Stimulated activated CD8-positive, alpha-beta memory T cell treated with anti-CD3 and anti-CD28 coated beads, Interleukin-4, amount 100 ng/mL, for 4 hours (primary cell): ENCODE measurements at places on chromosomes 16 and 17.

GRCh38 chr17:46809110-46809571 is 9.4 kb downstream of the WNT3 start:
- no peak for DNase-seq

- DNase-seq = no peak
These were observed 50.1 kb downstream of the TOM1L2 start for GRCh38 chr17:17922070-17922614.

GRCh38 chr16:12210258-12210880 is 233.8 kb downstream of the SNX29 start:
- no peak for DNase-seq

DNA sequence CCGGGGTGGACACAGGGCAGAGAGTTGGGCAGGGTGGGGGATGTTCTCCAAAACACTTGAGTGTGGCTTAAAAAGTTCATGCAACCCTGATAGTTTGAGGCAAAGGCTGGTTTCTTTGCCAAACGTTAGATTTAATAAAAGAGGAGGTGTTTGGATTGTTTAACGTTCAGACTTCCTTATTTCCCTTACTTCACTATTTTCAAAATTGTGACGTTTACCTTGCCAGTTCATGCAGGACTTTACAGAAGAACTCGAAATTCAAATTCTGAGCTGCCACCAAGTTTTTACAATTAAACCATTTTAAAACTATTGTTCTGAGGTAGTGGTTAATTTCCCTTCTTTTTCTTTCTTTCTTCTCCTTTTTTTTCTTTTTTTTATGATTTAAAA is 5.5 kb downstream of the SEC14L1 start:
- no peak for DNase-seq

DNA sequence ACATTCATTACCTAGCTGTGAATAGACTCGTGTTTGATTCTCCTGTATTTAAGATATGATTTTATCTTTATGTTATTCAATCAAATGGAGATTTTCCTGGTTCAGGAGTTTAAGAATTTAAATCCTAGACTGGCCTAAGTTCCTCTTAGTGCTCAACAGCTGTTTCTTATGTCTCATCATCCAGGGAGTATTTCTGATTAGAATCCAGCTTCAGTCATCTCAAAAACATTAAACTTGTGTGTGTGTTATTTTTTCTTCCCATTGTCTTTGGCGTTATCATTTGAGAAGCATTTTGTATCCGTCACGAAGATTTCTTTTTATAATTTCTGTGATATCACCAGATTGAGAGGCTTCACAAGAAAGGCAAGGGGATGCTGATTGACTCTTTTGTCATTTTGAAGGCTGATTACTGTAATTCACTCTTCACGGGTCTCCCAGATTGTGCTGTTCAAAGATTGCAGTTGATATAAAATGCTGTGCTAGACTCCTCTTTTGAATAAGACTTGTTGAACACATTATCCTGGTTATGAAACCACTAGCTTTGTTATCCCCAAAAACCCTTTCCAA is 204.8 kb downstream of the CDH8 start:
- no peak for DNase-seq

GRCh38 chr16:85782451-85782850 is 16.9 kb downstream of the EMC8 start:
- no peak for DNase-seq

DNA sequence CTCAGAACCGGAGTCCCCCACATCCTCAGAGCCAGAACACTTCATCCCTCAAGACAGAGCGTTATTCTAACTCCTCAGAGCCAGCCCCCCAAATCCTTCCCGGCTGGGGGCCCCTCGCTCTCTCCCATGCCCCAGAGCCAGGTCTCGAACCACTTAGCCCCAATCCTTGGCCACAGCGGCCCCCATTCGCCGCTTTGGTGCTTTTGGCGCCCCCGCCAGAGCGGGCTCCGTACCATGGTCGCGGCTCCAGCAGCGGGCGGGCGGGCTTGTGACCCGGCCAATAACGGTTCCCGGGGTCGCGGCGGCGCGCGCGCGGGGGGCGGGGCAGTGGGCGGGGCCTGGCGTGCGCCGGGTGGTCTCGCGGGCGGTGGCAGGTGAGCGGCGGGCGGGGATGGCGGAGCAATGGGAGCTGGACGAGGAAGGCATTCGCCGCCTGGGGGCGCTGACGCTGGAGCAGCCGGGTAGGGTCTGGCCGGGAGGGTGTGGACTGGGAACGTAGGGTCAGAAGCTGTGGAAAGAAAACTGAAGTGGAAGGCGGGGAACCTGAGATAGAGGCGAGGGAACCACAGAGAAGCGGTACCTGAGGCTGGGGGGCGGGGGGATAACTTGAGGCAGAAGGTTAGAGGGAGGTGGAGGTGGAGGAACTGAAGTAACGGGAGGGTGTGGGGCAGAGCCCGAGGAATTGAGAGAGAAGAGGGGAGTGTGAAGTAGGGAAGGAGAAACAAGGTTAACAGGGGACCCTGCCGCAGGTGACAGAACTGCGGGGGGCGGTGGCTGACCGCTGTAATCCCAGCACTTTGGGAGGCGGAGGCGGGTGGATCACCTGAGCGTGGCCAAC is at the start of the genes KCTD19 and LRRC36:
KCTD19 (minus strand) TSS at position 270 of the 838 bp plus-strand sequence; CDS start at position 236, 34 bp downstream.
LRRC36 (plus strand) TSS at position 344 of the 838 bp plus-strand sequence; CDS start at position 392, 48 bp downstream.
- peak; percentile 21 for DNase-seq

DNA sequence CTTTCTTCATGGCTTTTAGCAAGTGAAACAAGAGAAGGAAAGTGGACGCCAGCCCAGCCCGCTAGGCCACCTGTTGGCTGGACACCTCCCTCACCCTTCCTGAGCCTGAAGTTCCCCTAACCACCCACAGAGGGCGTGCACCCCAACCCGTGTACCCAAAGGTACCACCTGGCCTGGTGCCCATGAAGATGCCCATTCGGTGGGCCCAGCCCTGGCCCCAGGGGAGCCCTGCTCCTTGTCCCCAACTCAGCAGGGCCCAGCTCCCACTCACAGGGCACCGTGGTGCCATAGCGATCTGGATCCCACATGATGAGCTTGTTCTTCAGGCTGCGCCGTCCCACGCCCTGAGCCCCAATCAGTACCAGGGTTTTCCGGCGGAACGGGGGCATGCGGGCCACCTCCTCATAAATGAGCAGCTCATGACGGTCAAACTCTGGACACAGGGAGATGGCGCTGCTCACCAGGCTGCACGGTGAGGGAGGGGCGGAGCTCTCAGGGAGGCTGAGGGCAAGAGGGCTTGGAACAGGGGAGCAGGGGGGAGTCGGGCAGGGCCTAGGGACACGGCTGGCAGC is 26.8 kb downstream of the MPP2 start:
- no peak for DNase-seq

DNA sequence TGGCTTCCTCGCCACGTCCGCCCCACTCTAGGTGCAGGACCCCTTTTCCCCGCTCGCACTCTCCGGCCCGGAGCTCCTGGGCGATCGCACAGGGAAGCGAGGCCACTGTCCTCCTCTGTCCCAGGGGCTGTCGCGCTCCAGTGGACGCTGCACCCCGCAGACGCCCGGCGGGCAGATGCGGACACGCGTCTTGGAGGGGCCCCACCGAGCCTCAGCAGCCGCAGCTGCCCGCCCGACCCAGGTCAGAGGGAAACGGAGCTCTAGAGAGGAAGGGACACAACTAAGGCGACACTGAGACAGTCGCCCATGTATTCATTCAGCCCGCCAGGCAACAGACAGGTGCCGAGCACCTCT is 726 bp upstream of the SLC13A5 start:
- no peak for DNase-seq

DNA sequence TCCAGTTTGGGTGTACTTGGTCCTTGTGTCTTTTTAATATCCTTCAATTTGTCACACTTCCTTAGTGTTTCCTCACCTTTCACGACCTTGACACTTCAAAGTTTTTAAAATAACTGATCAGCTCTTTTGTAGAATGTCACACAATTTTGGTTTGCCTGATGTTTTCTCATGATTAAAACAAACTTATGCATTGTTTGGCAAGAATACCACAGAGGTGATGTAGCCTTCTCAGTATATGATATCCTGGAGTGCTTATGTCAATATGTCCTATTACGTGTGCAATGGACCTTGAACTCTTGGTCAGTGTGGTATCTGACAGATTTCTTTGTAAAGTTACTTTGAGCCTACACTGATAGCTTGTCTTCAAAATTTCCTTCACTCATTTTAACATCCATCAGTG is 297.4 kb downstream of the CNTNAP4 start:
- no peak for DNase-seq

DNA sequence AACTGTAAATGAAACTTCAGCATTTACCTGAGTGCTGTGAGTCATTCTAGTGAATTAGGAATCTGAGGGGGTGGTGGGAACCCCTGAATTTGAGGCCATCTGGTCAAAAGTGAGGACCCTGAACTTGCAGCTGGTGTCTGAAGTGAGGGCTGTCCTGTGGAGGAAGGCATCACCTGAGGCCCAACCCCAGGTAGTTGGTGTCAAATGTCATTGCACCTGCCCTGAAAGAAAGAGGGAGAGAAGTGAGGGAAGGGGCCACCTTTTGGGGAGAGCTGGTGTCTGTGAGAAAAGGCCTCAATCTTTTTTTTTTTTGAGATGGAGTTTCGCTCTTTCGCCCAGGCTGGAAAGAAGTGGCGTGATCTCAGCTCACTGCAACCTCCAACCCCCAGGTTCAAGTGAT is 12.5 kb upstream of the PRPSAP1 start:
- DNase-seq = no peak

DNA sequence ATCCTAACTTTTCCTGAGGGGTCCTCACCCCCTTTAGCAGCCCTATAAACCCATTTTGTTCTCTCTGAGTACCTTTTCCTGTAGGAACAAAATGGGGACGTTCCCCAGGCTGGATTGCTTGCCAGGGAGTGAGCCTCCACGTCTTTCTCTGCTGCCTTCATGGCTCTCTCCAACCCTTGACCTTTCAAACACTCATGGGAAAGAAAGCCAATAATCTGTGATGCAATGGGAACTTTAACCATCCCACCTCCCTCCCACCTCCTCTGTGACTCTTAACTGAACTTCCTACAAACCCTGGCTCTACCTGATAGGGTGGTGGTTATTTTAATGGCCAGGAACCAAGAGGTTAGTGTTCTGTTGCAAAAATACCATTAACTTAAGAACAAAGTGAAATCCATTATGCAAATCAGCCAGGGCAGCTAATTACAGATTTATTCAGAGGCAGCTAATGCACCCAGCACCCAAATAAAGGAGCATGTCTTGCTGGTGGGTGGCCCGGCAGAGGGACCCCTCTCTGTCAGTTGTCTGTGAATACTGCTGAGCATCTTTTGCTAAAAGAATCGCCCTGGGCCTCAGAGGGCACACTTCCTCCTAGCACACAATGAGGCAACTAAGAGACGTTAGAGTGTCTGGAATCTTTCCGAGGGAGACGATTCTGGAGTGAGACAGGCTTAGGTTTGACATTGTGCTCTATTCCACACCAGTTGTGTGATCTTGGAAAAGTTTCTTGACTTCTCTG is 3.0 kb downstream of the PIPOX start:
- DNase-seq = no peak

DNA sequence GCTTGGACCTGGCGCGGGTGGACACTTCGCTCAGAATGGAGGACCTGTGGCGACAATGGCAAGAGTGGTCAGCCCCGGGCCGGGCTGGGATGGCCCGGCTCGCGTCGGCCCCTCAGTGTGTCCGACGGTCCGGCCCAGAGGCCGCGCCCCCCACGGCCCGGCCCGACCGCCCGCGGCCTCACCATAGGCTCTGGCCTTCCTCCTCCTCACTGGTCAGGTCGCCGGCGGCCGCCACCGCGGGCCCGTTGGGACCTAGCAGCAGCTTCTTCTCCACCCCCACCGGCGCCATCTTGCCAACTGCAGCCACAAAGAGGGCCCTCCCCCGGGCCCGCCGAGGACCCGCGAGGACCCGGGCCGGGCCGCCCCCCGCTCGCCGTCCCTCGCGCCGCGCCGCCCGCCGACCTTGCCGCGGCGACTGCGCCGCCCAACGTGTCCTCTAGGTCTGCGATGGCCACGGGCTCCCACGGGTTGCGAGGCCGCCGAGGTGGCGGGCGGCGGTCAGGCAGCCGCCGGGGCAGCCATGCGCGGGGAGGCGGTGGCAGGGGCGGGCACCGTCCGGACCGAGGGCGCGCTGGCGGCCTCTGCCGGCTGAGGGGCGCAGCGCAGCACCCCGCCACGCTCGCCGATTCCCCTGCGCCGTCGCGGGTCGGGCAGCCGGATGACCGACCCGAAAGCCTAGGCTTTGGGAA is at the start of gene DYNC1LI2:
DYNC1LI2 (minus strand) TSS at position 307 of the 689 bp plus-strand sequence; CDS start at position 289, 18 bp downstream.
- peak; percentile 58 for DNase-seq

GRCh38 chr16:24163935-24164334 is 92.2 kb upstream of the CACNG3 start:
- no peak for DNase-seq

GRCh38 chr16:13633391-13633861 is 286.5 kb upstream of the ERCC4 start:
- DNase-seq = no peak

DNA sequence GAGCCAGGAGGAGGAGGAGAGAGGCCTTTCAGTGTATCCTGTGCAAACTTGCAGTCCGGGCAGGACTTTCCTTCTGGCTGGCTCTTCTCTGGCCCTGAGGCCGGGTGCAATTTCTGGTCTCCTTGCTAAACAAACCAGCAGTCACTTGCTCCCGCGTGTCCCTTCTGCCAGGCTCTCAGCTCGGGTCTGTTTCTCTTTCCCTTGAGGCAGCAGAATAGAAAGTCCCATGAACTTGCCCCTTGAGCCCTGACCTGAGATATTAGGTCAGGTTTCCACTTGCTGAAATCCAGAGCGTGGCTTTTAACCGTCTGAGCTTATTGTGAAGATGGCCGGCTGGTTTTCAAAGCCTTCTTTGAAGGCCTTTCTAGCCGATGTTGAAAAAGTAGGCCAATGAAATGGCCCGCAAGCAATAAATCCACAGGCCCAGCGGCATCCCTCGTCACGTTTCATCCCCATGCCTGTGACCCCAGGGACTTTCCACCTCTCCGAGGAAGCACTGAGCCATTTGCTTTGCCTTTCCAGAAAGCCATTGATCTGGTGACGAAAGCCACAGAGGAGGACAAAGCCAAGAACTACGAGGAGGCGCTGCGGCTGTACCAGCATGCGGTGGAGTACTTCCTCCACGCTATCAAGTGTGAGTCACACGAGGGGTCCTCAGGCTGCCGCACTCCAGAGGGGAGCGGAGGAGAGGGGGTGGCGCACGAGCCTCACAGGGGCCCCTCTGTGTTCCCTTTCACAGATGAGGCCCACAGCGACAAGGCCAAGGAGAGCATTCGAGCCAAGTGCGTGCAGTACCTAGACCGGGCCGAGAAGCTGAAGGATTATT is 4.5 kb downstream of the VPS4A start:
- DNase-seq = no peak

DNA sequence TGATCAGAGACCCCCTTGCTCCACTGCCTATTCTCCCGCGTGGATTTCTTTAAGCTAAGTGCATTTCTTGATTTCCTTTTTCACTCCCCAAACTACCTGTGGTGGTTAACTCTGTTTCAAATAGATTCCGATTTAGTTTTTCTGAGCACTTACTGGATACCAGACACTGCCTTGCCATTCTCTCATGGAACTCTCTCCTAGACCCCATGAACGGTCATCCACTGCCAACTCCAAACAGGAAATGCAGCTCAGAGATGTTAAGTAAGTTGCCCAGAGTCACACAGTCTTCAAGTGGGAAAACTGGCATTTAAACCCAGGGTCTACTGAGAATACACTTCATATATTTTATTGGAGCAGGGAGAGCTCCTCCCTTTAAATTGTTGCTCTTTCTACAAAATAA is 199.4 kb downstream of the MAF start:
- DNase-seq = no peak

GRCh38 chr17:66906321-66907278 is 57.9 kb upstream of the CACNG4 start:
- DNase-seq = peak; percentile 27
